RPMI7951 (cell line): ENCODE measurements at places on chromosomes 3 and 15.

DNA sequence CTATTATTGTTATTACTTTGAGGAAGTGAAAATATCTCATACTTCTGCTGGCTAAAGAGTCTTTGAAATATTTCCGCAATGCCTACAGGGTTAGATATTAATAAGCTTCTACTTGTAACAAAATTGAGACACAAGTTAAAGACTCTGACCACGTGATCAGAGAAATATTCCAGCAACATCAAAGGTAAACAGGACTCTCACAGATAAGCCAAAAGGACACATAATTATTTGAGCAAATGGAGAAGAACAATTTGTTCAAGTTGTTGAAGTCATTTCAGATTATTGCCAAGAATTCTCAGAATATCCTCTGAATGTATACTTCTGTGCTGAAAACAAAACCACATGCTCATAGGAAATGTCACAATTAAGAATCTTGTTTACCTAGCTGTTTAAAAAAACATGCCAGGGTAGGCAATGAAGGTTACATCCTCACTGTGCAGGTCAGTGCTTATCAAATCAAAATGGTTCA is 225.8 kb upstream of the ALCAM start:
- no peak for DNase-seq

GRCh38 chr15:43872416-43873020 is 45.7 kb downstream of the WDR76 start:
- peak; percentile 64 for DNase-seq

DNA sequence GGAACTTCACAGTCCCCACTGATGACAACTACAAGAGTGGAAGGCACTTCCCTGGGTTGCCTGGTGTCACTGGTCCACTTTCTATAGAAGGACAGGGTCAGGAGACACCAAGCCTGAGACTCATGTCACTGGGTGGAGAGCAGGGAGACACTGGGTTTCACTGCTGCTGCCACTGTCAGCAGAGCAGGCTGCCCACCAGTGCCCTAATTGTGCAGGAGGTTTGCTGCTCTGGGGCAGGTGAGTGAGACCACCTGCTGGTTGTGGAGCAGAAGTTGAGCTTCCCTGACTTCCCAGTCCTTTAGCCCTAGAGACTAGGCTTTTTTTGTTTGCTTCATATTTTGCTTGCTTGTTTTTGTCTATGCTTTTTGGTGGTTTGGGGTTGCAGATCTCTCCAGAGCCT is 528.4 kb upstream of the RGMA start:
- DNase-seq: no peak

DNA sequence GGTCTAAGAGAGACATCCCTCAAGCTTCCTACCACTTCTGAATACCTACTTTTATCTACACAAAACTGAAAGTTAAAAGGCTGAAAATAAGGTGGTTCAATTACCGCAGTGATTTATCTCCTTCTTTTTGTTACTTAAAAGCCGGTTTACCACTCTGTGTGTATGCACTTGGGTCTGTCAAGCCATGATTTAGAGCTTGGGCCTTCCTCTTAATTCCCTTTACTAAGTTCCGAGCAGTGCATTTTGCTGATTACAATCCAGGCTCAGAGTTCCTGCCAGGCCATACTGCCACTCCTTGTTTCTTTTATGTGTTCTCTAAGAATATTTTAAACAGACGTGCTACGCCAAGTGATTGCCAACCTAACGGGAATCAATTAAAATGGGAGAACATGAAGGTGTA is 16.5 kb downstream of the KCTD6 start:
- no peak for DNase-seq

GRCh38 chr3:105513886-105514285 is 147.2 kb downstream of the ALCAM start:
- DNase-seq: peak; percentile 13

DNA sequence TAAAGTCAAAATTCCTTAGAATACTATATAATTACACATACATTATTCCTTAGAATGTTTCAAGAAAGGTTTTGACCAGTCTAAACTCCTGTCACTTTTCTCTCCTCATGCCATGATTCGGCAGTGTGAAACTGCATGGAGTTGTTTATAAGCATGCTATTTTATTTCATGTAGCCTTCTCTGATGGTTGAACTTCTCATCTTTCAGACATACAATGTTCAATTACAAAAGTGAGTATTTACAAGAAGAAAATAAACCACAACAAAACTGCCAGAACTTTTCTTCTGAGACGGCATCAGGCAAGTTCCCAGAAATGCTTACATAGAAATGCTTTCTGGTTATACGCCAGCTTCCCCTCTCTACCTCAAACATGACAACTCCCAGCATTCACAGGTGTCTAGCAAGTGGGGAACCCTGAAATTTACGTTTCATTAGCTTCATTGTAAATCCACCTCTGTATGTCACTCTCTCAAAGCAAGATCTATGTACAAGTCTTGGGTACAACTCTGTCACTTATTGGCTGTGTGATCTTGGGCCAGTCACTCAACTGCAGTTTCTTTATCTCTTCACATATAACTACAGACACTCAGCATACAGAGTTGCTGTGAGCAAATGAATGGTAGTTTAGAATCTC is 42.7 kb downstream of the HDGFL3 start:
- no peak for DNase-seq

- no peak for DNase-seq
Observed at GRCh38 chr3:13014755-13015285, 58.4 kb downstream of the IQSEC1 start.

DNA sequence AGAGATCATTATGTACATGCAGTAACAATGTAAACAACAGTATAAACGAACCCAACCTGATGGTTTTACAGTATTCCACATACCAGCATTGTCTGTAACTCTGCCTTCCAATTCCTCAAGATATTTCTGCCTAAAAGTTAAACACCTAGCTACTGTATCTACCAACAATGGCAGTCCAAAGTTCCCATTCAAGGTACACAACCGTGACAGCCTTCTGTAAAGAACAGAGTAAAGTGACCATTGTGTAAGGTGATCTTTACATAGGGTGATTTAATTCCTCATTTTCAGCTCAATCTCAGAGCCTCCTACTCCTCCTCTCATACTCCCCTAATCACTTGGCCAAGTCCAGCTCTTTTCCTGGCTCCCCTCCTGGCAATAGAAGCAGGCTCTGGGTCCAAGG is 10.4 kb downstream of the SECISBP2L start:
- no peak for DNase-seq

- no peak for DNase-seq
Observed at GRCh38 chr15:63362885-63363284, 18.8 kb downstream of the CA12 start.

DNA sequence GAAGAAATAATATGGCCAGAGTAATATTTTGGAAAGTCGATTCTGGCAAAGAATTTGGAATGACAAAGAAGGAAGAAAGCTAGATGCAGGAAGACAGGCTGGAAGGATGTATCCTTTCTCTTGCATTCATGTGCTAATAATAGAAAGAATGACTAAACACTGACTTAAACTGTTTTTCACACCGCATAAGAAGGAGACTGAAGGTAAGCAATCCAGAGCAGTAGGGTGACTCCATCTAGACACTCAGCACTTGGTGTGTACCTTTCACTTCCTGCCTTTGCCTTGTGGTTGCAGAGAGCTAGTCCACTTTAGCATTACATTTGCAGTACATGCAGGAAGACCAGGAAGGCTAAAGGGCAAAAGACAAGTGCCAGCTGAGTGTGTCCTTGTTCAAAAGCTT is 234.6 kb downstream of the RBMS3 start:
- DNase-seq: peak; percentile 67

- DNase-seq: no peak
Observed at GRCh38 chr3:113728661-113729060, 17.4 kb downstream of the NAA50 start.

- no peak for DNase-seq
Observed at GRCh38 chr3:12070098-12070497, 65.9 kb downstream of the SYN2 start.

GRCh38 chr3:83734656-83735055 is 1224.1 kb upstream of the CADM2 start:
- DNase-seq: no peak

GRCh38 chr3:8371085-8371551 is 130.5 kb upstream of the LMCD1 start:
- DNase-seq: peak; percentile 75

DNA sequence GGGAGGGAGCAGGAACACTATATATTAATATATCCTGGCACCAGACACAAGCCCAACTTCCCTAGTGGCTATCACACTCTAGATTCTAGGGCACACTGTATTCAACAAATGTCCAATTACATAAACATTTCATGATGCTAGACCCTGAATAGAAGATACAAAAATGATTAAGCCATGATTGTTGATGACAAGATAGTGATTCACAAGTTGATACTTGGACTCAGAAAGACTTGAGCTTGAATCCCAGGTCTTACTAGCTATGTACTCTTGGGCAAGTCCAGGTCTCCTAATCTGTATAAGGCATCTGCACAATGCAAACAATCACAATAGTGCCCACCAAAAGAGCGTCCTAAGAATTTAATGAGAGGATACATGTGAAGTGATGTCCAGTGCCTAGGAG is 10.0 kb upstream of the SNTN start:
- no peak for DNase-seq

DNA sequence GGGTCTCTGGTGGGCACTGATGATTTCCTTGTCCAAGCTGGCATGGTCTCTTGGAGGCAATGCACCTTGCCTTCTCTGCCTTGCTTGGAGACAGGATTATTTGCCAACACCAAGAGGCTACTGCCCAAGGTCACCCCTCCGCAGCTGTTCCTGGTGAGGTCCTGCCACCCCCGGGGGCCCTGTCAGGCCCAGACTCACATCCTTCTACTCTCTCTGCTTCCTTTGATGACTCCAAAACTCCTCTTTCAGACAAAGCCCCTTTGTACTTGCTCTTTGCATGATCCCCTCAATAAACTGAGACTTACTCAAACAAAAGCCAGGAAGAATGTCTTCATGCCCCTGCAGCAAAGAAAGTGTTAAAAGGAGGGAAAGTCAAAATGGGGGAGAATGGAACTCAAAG is 137.7 kb downstream of the MEX3B start:
- no peak for DNase-seq

GRCh38 chr15:75360391-75360790 is 8.0 kb downstream of the MAN2C1 start:
- no peak for DNase-seq

GRCh38 chr3:32184187-32184730 is 54.2 kb upstream of the CMTM8 start:
- DNase-seq: no peak

DNA sequence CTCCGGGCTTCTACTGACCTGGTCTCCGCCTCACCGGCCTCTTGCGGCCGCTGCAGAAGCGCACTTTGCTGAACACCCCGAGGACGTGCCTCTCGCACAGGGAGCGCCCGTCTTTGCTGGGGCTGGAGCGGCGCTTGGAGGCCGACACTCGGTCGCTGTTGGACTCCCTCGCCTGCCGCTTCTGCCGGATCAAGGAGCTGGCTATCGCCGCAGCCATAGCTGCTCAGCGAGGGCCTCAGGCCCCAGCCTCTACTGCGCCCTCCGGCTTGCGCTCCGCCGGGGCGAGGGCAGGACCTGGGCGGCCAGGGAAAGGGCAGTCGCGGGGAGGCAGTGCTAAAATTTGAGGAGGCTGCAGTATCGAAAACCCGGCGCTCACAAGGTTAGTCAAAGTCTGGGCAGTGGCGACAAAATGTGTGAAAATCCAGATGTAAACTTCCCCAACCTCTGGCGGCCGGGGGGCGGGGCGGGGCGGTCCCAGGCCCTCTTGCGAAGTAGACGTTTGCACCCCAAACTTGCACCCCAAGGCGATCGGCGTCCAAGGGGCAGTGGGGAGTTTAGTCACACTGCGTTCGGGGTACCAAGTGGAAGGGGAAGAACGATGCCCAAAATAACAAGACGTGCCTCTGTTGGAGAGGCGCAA is 319.2 kb downstream of the FGF12 start:
- DNase-seq: peak; percentile 5

- DNase-seq: peak; percentile 89
Observed at GRCh38 chr3:4995500-4996053, 16.3 kb downstream of the BHLHE40 start.

DNA sequence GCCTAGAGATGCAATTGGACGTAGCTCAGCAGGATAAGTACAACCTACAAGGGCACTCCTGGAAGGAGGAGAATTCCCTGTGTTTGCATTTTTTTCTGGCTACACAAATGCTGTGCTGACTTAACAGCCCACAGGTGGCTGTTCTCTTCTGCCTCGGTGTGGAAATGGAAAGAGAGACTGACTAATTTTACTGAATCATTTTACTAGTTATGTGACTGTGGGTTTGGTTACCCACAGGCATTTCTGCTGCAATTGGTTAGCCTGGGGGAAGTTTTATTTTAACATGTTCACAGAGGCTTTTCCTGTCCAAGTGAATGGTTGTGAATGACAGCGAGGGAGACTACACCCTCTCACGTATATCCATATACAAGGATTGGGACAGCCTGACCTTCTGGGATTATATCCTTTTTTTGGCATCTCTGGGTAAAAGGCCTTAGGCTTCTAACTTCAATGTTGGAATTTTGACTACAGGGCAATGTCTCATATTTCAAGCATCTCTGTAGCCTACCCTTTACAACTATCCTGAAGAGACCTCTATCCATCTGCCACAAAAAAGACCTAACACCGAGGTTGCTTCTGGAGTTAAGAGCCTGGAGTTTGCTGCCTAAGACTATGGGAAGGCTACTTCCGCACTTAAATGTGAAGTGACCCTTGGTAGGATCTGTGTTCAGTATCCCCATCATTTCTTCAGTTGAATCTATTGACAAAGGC is 67.2 kb upstream of the TP63 start:
- DNase-seq: peak; percentile 99

DNA sequence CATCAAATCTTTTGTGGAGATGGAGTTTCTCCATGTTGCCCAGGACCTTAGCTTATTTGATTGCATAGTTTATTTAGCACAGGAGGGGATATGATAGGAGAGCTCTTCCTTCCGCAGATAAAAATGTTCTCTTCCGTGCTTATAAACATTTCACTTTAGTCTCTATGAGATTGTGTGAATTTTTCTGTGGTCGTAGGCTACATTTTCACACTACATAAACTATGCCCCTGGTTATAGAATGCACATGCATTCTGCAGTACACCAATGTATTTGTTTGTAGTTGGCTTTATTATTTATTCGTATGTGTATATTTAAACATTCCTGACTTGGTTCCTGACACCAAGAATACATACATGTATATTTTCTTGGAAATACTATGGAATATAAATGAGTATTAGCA is 139.2 kb downstream of the UBE2E2 start:
- no peak for DNase-seq

- no peak for DNase-seq
Observed at GRCh38 chr15:96344060-96344705, 13.7 kb downstream of the NR2F2 start.

- no peak for DNase-seq
Observed at GRCh38 chr3:112611752-112612515, 29.0 kb downstream of the CCDC80 start.

DNA sequence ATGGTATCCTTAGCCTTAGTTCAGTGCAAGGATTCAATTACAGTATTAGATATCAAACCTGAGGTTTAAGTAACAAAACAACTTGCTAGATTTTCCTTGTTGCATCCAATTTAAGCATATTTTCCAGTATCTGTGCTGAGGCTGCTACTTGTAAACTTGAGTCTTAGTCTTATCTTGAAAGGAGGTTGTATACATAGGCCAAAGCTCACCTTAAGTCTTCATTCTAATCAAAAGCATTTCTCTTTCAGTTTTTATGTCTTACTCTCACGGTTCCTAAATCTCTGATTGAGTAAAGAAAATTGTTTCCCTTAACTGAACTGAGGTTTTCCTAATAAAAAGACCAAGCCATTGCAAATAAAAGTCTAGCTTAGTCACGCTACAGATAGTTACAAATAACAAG is 52.6 kb downstream of the U2SURP start:
- DNase-seq: no peak

- DNase-seq: peak; percentile 21
Observed at GRCh38 chr3:102511639-102512038, 76.8 kb downstream of the ZPLD1 start.

GRCh38 chr3:57999417-58000115 is 8.7 kb upstream of the FLNB start:
- peak; percentile 58 for DNase-seq
